ENCODE measurements at places on chromosomes 7 and 10.

GRCh38 chr7:158602905-158603772 is 15.5 kb upstream of the PTPRN2 start:
- DNase-seq = no peak

- DNase-seq = no peak
Observed at GRCh38 chr7:139725077-139725476, 52.7 kb downstream of the HIPK2 start.

DNA sequence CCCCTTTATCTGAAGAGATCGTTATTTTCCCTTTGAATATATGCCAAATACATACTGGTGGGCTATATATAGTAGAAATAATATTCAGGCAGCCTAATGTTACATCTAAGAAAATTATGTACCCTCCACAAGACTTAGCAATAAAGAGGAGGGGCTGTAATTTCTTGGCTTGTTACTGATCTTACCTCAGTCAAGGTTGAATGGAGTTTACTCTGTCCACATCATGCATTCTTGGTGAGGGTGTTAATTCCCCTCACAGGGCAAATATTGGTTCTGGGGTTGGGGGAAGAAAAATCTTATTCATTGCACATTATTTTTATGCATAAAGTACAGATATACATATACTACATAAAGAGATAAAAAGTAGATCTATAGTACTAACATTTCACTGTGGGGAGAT is 145.8 kb upstream of the ANK3 start:
- DNase-seq = no peak

GRCh38 chr7:123570390-123571182 is 13.0 kb upstream of the NDUFA5 start:
- DNase-seq = no peak

DNA sequence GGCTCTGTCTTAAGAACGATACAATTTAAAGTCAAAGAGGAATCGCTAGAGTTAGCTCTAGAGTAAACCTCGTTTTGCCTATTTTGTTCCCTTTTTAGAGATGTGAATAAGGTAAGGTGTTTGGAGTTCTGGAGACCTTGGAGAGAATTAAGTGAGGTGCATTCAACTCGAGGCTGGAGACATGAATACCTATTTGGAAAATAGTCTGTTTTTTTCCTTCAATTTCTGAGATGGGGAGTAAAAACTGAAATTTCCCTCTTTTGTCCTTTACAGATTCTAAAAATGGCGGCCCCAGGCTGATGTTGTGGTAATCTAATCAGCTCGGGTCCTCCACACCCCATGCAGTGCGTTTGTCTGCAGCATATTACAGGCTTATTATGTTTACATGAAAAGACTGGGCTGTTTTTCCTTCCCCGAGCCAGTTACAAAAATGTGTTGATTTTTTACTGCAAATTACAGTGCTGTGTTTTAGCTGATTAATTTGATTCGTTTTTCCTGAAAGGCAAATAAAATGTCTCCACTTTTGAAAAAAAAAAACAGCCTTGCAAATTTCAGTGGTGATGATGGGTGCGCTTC is 1.5 kb downstream of the KMT2E start:
- DNase-seq = no peak

GRCh38 chr10:133475821-133476640 is 22.3 kb downstream of the SCART1 start:
- DNase-seq = no peak

GRCh38 chr10:98458809-98459784 is 12.4 kb upstream of the HPS1 start:
- DNase-seq = no peak

- DNase-seq = no peak
Observed at GRCh38 chr10:73095481-73096021, 1.1 kb downstream of the P4HA1 start.

DNA sequence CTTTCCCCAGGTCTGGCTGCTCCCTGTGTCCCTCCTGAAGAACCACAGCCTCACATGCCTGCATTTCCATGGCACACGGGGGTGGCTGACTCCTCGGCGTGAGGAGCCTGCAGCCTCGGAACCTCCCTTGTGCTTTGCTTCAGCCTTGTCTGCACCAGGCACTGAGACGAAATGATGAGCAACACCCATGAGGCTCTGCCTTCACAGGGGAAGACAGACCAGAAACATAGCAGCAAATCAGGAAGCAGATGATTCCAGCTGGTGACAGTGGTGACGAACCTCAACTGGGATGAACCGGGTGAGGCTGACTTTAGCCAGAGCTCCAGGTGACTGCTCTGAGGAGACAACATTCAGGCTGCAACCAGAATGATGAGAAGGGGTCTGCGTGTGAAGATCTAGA is 84.5 kb upstream of the SMNDC1 start:
- DNase-seq = no peak

- DNase-seq = peak; percentile 55
Observed at GRCh38 chr10:86960003-86960862, 1.8 kb downstream of the SNCG start.

- no peak for DNase-seq
Observed at GRCh38 chr10:48681740-48682139, 2.9 kb upstream of the WDFY4 start.

GRCh38 chr10:48613016-48613415 is 8.1 kb upstream of the ARHGAP22 start:
- DNase-seq = no peak

DNA sequence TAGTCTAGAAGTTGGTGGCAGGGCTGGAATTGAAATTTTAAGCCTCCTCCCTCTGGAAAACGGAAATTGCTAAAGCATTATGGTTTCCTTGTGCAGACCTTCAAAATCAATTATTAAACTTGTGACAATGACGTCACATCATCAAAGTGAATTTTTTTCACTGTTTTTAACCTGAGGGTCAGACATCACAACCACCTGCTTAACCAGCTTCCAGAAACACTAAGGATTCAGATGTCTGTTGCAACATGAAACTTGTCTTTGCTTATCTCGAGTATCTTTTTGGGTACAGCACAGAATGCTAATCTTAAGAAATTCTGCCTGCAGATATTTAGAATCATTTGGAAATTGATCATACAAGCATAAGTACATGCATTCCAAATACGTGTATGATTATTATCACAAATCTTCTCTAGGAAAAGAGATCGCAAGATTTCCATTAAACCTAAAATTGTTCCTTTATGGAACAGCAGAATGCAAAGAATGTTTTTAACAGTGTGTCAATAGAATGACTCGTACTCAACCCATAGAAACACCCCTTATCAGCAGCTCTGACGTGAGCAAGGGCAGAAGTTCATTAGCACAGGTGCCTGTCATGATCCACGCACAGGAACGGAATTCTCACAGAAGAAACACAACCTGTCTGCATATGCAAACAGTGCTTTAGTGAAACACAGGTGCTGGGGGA is 4.1 kb upstream of the GTPBP4 start:
- DNase-seq = no peak

DNA sequence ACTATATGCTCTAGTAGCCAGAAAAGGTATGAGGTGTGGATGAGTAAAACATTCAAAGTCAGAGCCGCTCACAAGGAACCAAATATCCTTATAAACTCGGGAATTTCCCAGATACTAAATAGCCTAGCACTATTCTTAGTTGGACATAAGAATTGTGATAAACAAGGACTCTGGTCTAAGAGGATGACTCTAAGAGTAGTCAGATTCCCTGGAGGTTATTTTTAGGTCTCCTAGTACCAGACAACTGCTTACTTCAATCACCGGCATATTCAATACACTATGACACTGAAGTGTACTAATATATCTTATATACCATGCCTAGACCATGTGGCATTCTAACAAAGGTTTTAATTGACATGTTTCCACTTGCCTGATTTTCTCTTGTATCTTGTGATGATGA is 56.5 kb downstream of the LMBR1 start:
- no peak for DNase-seq

DNA sequence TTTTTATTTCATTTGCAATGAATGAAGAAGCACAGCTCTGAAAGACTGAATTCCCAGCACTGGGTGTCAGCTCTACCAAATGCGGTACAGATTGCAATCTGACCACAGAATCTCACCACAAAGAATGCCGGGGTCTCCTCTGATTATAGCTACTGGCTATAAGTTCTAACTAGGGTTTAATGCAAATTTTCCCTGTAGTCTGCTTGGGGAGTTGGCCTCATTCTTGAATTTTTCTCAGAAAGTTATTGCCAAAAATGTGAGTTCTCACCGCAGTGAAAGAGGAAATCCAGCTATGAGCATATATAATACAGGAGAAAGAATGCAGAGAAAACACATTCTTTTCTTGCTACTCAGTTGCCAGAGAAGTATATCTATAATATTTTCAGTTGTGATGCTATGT is 1255.7 kb upstream of the LRRTM3 start:
- DNase-seq = no peak

GRCh38 chr7:28687537-28687936 is 270.6 kb downstream of the TRIL start:
- DNase-seq = no peak

DNA sequence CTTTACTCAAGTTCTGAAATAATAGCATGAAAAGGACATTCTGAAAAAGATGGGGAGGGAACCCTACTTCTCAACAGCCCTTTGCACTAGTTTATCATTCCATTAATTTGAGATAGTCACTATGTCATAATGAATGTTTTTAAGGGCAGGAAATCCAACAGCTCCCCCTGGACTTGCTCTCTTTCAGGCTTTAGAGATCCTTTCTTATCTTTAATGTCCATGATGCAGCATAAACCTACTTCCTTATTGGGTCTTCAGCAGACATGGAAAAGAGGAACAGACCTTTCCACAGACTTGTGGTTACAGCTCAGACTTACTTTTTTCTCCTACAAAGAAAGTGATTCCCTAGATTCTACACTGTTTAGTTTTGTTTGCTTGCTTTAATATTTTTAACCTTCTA is 87.3 kb downstream of the IDE start:
- no peak for DNase-seq

- no peak for DNase-seq
Observed at GRCh38 chr7:130397051-130397757, 16.9 kb downstream of the CPA1 start.

DNA sequence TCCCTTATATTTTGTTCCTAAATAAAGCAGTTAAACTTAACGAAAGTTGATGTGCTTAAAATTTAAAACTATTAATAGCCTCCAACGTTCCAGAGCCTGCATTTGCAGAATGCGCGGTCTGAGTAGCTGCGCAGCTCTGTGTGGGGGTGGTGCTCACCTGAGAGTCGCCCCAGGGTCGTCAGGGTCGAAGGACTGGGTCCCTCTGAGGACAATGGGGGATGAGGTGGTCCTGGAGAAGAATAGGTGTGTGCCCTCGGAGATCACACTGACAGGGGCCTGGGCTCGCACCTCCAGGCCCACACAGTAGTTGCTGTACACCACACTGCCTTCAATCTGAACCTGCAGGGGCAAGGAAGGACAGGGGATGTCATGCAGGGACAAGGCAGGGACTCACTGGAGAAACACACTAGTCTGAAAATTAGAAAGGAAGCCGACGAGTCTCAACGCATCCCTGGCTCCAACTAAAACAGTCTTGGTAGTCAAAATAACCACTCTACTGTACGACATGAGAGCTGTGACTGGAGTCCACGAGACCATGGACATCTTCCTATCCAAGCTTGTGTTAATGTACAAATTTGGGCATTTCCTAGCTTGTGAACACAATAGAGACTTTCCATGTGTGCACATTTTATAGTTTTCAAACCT is 54.4 kb downstream of the PKD1L1 start:
- no peak for DNase-seq

DNA sequence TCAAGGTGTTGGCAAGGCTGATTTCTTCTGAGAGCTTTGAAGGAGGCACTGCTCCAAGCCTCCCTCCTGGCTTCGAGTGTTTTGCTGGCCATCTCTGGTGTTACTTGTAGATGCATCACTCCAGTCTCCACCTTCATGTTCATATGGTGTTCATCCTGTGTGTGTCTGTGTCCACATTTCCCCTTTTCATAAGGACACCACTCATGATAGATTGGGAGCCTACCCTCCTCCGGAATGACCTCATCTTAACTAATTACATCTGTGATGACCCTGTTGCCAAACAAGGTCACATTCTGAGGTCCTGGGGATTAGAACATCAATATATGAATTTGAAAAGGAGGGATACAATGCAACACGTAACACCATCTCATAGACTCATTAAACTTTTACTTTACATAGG is 119.0 kb downstream of the CREB5 start:
- DNase-seq = no peak

- DNase-seq = no peak
Observed at GRCh38 chr10:79053481-79054202, 15.1 kb upstream of the ZMIZ1 start.

- no peak for DNase-seq
Observed at GRCh38 chr7:46210467-46210866, 289.4 kb upstream of the IGFBP3 start.

DNA sequence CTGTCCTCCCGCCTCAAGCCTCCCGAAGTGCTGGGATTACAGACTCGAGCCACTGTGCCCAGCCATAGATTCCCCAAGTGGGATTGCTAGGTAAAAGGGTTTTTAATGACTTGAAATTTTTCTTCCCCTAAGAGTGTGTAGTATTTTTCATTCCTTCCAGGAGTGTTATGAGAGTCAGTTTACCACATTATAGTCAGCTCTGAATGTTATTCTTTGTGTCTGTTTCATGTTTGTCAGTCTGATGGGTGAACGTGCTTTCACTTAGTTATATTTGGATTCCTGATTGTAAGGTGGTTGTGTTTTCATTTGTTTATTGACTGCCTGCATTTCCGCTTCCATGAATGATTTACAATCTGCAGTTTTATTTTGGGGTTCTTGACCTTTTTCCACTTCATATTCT is 6.3 kb downstream of the ZNF212 start:
- DNase-seq = no peak

DNA sequence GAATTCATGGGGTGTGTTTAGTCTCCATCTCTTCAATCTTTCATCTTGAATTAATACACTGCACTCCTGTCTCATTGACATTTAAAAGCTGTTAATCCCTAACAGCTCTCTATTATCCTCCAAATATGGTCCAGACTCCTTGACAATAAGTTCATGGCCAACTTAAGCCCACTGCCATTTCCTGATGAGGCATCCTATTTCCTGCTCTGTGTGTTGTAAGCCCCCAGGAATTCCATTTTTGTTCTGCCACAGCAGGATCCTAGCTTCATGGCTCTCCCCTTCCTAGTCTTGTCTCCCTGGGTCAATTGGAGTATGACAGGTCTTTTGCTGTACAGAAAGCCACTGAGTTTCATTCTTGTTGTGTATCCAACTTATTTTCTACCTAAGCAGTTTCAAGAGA is 218.8 kb downstream of the OTUD1 start:
- DNase-seq = no peak

- no peak for DNase-seq
Observed at GRCh38 chr10:111243126-111243525, 166.3 kb downstream of the ADRA2A start.

GRCh38 chr10:49655099-49655498 is 24.4 kb upstream of the C10orf53 start:
- DNase-seq = no peak

GRCh38 chr7:15288741-15289140 is 273.1 kb downstream of the AGMO start:
- DNase-seq = no peak

DNA sequence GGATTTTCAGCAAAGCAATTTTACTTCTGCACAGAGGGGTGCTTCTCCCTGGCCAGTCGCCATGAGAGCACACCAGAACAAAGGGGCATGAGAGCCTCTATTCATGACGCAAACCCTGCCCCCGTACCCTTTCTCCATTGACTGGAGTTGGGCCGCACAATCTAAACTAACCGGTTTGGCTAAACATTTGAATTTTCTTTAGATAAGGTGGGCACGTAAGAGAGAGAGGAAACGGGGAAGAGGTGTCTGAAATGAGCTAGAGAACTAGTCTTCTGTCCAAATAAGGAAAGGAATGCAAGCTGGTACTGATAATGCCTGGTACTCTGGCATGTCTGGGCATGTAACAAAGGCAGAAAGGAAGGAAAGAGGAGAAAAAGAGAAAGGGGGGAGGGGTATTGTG is 13.2 kb upstream of the SCIN start:
- no peak for DNase-seq

GRCh38 chr7:2068693-2069471 is 163.9 kb downstream of the MAD1L1 start:
- no peak for DNase-seq
